SHP77 treated with DMSO at 0.1 percent for 48 hours (cell line): ENCODE measurements at places on chromosomes 4 and X.

GRCh38 chr4:105126311-105127169 is 20.1 kb upstream of the TET2 start:
- no peak for DNase-seq

DNA sequence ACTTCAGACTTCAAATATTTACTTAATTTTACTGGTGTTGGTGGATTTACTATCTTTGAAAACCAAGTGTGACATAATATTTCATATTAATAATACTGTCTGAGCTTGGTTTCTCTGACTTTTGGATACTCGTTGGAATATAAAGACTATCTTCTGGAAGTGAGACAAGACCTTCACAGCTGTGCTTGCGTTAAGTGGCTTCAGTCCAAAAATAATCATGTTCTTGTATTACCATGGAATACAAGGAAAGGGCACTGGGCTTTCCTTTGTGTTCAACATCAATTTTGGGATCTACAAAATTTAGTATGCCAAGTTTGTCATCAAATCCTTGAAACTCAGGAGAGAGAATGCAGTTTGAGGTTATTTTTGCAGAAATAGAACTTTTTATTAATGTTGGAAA is 712.4 kb upstream of the LCORL start:
- no peak for DNase-seq

GRCh38 chr4:75895744-75896314 is 6.4 kb downstream of the PPEF2 start:
- peak; percentile 28 for DNase-seq

- peak; percentile 33 for DNase-seq
These were observed 344.0 kb downstream of the ACTRT1 start for GRCh38 chrX:127708155-127708554.

DNA sequence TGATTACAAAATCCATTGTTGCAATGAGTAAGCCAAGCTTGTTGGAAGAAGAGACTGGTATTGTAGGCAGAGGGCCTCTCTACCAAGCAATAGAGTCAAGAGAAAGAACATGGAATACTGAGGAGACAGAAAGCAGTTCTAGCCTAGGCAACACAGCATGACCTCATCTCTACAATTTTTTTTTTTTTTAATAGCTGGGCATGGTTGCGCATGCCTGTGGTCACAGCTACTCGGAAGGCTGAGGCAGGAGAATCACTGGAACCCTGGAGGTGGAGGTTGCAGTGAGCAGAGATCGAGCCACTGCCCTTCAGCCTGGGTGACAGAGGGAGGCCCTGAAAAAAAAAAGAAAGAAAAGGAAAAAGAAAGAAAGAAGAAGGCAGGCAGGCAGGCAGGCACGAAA is 11.7 kb upstream of the ZBTB33 start:
- no peak for DNase-seq

DNA sequence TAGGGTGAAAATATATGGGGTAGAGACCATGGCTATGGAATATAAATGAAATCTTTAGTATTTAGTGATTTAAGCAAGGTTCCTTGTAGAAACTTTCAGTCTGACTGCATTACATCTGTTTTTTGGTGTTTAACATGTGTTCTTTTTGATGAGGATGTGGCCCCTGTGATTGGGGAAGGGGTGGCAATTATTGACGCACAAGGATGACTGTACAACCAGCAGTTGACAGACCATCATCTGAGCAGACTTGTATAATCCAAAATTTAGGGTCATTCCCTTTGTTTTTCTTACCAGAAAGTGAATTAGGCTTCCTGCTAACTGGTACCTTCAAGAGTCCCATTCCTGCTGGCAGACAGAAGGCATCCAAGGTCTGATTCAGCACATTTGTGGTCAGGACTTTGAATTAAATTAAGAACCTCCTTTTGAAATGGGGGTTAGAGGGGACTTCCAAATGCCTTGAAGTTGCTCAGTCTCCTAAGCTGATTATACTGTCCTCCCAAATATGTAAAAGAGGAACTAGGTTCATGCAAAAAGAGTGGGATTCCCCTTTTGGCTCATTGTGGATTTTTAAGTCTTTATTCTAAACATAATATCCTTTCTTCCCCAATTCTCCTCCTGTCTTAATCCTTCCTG is 112.4 kb upstream of the CXCL13 start:
- no peak for DNase-seq

DNA sequence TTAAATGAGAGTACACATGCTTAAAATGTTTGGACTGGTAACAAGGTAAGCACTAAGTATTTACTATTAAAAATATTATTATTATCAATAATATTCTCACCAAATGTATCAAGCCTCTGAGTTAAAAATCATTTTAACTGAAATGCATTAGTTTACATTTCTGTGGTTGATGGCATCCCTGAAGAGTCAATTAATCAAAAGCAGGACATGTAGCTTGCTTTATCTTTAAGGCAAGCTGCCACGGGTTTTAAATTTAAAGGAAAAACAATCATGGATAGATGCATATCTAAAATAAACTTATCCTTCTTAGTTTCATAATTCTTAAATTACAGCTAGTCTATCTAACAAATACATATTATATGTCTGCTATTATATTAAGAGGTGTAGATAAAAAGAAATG is 584.8 kb upstream of the INTU start:
- no peak for DNase-seq

GRCh38 chr4:107693132-107693531 is 26.9 kb downstream of the PAPSS1 start:
- no peak for DNase-seq

DNA sequence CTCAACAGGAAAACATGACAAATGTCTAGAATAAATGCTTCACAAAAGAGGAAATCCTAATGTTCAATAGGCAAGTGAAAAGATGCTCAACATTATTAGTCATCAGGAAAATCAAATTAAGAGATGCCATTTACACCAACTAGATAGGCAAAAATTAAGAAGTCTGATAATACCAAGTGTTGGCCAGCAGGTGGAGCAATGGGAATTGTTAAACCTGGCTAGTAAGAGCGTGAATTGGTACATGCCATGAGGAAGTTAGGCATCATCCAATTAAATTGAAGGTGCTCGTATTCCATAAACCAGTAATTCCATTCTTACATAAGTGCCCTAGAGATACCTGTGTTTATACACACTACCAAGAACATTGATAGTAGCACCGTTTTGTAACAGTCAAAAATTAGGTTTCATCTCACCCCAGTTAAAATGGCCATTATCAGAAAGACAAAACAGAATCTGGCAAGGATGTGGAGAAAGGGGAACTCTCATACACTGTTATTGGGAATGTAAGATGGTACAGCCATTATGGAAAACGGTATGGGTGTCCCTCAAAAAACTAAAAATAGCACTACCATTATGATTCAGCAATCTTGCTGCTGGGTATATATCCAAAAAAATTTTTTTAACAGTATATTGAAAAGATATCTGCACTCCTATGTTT is 14.0 kb upstream of the ZCCHC18 start:
- DNase-seq = peak; percentile 54

DNA sequence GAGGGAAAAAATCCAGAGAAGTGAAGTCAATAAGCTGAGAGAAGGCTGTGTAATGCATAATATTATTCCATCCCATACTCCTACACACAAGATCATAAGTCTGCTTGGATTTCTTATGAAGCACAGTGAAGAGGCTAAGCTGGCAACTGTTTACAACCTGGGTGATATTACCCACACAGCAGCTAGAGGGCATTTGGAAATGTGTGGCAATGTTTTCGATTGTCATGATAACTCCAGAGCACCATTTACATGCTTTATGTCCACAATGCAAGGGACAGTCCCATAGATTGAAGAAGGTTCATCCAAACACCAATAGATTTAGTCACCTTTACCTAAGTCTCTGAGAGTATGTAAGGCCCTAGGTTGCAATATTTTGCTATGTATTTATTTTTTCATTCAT is 412.2 kb downstream of the PPP3CA start:
- no peak for DNase-seq

- no peak for DNase-seq
These were observed 8.7 kb downstream of the TBC1D14 start for GRCh38 chr4:6918338-6918737.

DNA sequence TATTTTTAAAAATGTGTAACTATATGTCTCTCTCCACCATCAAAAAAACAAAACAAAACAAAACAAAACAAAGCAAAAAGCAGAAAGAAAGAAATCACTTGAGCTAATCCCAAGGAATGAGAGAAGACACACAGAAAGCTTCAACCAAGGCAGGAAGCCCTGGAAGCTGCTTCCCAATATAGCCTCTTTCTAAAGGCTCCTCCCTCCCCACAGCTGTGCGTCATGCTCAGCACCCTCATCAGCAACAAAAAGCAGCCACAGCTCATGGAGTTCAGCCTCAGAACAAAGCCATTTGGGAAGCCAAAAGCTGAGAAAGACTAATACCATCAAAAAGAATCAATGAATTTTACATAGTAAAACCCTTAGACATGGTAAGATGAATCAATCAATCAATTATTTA is 501.6 kb upstream of the SMIM31 start:
- no peak for DNase-seq

GRCh38 chrX:38500866-38501265 is 60.5 kb upstream of the TSPAN7 start:
- no peak for DNase-seq

GRCh38 chr4:138510053-138510452 is 267.9 kb upstream of the SLC7A11 start:
- DNase-seq = no peak

DNA sequence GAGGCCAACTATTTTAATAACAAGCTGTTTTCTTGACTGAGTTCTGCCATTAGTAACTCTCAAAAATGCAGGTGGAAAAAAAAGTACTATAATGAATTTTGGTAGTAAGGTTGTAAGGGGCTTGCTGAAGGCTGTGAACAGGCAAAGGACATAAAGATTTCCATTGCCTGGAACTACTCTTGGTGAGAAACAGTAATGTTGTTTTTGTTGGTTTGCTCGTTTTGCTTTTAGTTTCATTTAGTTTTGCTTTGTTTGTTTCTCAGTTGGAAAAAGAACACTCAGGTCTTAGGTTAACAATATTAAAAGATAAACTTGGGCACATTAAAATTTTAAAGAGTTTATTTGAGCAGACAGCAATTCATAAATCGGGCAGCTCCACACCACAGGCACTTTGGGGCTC is 824.5 kb upstream of the HTR2C start:
- no peak for DNase-seq

DNA sequence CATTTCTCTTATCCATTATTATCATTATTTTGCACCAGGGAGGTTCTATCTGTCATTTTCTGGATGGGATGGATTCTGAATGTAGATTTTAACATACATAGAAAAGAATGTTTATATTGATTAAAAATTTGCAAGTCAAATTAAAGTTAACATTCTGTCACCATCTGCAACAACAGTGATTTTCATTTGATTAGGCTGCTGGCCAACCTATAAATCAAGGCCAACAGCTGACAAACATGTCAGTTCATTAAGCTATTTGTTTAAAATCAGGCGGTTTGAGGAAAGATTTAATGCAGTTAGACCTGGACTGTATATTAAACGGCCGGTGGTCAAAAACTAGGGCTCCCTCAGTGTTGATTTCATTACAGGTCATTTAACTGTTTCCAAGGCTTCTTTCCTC is 109.5 kb upstream of the CBR4 start:
- DNase-seq = no peak

DNA sequence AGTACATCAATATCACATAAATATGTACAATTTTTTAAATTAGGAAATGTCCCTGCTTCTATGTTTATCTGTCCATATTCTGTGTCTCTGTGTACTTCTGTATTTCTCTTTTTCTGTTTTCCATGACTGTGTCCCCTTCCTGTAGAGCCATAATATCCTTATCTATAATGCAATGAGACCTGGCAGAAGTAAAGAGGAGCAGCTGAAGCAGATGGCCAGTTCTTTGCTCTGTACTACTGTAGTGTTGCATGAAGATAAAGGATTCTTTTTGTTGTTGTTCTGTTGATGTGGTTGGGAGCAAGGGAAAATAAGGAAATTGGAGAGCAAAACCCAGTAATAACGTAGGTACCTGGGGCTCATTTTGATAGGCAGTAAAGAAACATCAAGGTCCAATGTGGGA is 301.7 kb downstream of the ADGRL3 start:
- DNase-seq = no peak

DNA sequence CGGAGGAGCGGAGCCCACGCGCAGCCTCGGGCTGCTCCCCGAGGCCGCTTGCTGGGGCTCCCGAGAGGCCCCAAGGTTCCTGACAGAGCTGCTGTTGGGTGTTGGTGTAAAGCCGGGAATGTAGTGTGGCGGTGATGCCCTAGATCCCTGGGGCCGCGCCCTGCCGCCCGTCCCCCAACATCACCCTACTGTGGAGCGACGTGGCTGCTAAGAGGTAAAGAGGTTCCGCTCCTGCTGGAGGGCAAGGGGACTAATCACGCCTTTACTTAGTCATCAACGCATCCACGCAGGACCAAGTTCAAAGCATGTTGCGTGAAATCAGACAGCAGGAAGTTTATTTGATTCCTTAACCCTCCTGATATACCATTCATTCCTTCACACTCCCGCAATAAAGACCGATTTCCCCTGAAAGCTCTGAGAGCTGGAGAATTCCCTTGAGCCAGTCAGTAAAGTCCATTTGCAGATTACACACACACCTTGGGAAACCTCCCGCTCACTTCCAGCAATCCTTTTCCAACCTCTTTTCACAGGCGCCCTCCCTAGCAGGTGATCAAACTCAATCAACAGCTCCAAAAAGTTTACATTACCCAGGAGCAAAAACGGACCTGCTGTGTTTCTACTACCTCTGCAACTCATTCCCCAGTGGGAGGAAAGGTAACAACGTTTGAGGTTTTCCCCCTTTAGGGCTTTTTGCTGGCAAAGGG is 579 bp upstream of the GABRA2 start:
- no peak for DNase-seq

DNA sequence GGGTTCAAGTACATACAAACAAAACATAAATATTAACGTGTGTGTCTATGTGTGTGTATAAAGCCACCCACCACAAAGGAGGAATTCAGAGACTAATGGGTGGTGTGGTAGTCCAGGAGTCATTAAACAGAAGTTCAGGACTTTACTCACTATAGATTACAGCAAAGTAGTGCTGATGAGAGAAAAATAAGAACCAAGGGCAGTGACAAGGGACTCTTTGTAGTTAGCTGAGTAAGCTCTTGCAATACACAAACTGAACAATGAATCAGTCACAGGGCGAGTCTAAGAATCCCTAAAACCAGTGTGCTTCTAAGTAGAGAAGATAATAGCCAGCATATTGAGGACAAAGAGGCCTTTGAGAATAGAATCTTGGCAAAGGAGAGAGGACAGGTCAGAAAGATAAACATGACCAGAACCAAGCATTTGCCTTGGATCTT is 232.4 kb downstream of the PPP3CA start:
- no peak for DNase-seq

GRCh38 chrX:25650216-25650820 is 487.8 kb upstream of the MAGEB18 start:
- no peak for DNase-seq

DNA sequence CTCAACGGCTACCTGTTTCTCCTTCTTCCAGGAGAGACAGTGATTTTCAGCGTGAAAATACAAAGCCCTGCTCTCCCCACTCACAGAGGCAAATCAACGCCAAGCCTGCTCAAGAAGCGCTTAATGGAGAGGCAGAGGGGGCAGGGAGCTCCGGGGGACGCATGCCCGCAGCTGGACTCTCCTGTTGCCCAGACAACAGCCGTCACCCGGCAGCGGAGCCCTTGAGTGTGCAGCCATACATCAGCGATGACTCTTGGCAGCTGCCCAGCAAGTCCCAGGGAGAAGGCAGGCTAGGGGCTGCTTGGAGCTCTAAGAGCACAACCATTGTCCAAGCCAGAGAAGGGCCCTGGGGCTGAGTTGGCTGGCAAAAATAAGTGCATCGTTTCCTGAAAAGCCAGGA is 71.0 kb upstream of the AFAP1 start:
- peak; percentile 30 for DNase-seq
